ENCODE measurements at places on chromosomes 2 and 18. TPM values are rescaled to one million over a fixed set of nuclear protein-coding genes. Genes with fewer than 3 reads are reported as not detected.

- DNase-seq: no peak
Observed at GRCh38 chr2:639703-640102, 37.5 kb downstream of the TMEM18 start.

Gene CD302
- 19.7 TPM for total RNA-seq

Gene SNTG2
- total RNA-seq: 1.4 TPM

- DNase-seq: no peak
Observed at GRCh38 chr2:178043266-178043665, 29.3 kb downstream of the PDE11A start.

DNA sequence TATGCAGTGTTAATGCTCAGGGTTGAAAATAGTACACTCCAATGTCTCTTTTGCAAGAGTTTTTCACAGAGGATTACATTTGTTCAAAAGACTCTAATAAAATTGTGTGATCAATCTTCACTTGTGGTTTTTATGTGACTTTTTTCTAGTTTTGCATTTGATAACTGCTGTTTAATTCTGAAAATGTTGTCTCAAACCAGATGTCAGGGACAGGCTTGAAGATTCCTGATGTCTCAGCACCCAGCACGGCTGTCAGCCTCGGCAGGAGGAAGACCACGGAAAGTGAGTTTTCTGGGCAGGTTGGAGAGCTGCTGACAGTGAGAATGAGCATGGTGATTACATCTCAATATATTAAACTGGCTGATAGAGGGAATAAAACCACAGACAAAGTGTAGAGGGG is 9.1 kb downstream of the SOX11 start:
- DNase-seq: no peak

Gene AGXT
- not detected for total RNA-seq

- DNase-seq: no peak
Observed at GRCh38 chr18:32771871-32772580, 797 bp downstream of the KLHL14 start.

- DNase-seq: no peak
Observed at GRCh38 chr2:178388287-178388686, 62.7 kb downstream of the PRKRA start.

Gene EPAS1
- total RNA-seq: 144 TPM

DNA sequence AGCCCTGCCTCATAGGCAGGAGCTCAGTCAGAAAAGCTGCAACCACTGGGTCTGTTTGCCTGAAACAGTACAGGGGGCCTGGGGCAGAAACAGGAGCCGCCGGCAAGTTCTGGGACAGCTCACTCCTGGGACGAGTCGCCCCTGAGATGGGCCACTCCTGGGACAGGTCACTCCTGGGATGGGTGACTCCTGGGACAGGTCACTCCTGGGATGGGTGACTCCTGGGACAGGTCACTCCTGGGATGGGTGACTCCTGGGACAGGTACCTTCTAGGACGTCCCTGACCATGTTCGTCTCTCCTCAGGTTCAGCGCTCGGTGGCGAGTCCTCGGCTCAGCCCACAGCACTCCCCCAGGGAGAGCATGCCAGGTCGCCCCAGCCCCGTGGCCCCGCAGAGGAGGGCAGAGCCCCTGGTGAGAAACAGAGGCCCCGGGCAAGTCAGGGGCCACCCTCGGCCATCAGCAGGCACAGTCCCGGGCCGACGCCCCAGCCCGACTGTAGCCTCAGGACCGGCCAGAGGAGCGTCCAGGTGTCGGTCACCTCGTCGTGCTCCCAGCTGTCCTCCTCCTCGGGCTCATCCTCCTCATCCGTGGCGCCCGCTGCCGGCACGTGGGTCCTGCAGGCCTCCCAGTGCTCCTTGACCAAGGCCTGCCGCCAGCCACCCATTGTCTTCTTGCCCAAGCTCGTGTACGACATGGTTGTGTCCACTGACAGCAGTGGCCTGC is 51.8 kb downstream of the NTSR2 start:
- no peak for DNase-seq

GRCh38 chr2:137383391-137383790 is 580.9 kb upstream of the HNMT start:
- no peak for DNase-seq

DNA sequence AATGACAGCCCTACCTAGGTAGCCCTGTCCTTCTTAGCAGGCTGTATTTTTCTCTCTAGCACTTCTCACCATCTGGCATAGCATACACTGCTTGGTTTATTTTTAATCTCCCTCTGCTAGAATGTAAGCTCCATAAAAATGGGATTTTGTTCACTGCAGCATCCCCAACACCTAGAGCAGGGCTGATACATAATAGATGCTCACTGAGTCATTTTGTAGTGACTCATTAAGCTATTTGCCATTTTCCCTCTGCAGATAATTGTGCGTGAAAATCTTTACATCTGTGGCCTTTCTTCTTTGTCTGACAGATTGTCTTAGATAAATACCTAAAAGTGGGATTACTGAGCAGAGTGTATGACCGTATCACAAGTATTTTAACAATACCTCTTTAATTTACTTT is 82.5 kb downstream of the CERS6 start:
- no peak for DNase-seq

Gene GPD2
- 62.8 TPM for total RNA-seq

Gene DNAH6
- 0.02 TPM for total RNA-seq

DNA sequence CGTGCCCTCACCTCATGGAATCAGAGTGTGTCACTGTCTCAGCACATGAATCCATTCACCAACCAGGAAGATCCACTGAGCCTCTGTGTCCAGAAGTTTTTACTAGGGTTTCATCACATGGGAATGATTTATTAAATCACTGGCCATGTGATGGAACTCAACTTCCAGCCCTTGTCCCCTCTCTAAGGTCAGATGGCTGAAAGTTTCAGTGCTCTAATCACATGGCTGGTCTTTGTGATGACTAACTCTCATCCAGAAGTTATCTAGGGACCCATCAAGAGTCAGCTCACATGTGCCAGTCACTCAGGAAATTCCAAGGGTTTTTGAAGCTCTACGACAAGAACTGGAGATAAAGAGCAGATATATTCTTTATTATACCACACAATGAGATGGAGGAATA is 140.5 kb upstream of the GYPC start:
- no peak for DNase-seq
